ENCODE measurements at places on chromosomes 2 and 18.

GRCh38 chr2:74441690-74442482 is at the start of gene RTKN:
Gene RTKN (minus strand): TSS chr2:74441937. CDS start chr2:74441816, 121 bp downstream.
- DNase-seq = peak; percentile 45

- DNase-seq = no peak
Observed at GRCh38 chr18:56542476-56542875, 95.9 kb downstream of the TXNL1 start.

GRCh38 chr2:64203858-64204632 is 59.8 kb upstream of the PELI1 start:
- peak; percentile 73 for DNase-seq

DNA sequence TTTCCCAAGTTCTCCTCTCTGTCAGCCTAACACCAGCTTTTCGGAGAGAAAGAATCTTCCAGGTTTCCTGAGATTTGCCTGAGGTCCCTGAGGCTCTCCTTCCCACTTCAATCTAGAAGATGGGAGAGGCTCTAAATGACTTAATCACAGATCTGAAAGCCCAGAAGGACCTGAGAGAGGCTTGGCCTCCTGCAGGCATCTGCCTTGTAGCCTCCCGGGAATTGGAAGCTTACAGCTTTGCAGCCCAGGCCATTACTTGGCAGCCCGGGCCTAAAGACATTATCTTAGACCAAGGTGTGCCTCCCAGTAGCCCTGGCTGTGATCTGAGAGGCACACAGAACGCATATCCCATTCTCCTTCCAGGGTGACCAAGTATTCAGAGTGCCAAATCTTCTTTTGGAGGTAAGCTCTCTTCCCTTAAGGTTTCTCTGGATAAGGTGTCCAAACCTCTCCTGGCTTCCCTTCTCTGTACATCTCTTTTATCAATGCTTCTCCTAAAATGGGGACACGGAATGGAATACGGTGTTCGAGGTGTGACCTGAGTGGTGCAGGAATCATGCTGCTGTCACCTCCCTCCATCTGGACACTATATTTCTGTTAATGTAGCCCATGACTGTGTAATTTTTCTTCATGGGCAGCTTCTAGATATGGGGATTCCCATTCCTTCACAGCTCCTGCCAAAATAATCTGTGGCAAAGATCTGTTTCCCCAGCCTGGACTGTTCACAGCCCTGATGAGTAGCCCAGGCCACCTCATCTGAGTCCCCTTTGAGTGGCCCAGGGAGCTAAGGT is 16.0 kb downstream of the CTIF start:
- DNase-seq = no peak

DNA sequence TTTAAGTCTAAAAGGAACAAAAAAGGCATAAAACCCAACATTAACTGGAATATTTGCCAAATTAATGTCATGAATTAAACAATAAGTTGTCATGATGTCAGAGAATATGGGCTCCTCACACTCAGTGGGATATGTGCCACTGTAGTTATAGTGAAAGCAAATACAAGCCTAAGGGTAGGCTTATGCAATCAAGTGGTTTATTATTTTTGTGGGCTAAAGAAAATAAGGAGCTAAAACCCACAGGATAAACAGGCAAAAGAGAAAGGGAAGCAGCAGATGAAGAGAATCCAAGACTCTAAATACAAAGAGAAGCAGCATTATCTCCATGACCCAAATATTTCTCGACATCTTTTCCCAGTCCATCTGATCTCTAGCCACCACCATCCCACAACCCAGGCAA is 17.5 kb downstream of the YWHAQ start:
- DNase-seq = no peak

GRCh38 chr2:138440759-138441158 is 60.8 kb upstream of the SPOPL start:
- no peak for DNase-seq

- peak; percentile 24 for DNase-seq
Observed at GRCh38 chr2:105294844-105295481, 34.6 kb downstream of the TGFBRAP1 start.

DNA sequence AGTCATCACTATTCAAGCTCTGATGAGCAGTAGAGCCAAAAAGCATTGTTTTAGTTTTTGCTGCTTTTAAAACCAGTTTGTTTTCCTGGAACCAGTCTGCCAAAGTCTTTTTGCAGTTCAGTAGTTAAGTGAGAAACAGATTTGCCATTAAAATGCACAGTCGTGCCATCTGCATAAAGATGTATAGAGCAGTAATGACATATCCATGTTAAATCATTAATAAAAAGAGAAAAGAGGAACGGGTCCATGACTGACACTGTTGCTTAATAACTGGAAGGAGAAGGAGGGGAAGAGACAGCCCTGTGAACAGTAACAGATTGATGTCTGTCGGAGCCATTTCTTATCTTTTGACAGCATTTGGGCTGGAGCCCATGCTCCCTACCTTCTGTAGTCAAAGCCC is 704.6 kb downstream of the SATB2 start:
- no peak for DNase-seq

DNA sequence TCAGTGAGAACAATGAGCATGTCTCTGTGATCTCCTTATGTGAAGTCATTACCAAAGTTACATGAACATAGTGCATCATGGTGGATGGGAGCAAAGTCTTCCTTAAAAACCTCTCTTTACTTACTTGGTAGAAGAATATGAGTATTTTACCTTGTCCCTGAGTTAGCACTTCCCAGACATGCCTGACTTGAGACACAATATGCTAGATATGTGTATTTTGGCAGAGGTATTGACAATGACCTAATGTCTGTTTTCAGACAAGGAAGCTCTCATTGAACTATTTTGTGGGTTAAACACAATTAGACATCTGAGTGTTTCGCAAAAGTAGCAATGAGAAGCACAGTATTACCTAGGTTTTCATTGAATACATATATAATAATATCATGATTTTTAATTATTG is 99.1 kb upstream of the MC4R start:
- no peak for DNase-seq

- no peak for DNase-seq
Observed at GRCh38 chr2:28980368-28981015, 606 bp upstream of the TOGARAM2 start.

DNA sequence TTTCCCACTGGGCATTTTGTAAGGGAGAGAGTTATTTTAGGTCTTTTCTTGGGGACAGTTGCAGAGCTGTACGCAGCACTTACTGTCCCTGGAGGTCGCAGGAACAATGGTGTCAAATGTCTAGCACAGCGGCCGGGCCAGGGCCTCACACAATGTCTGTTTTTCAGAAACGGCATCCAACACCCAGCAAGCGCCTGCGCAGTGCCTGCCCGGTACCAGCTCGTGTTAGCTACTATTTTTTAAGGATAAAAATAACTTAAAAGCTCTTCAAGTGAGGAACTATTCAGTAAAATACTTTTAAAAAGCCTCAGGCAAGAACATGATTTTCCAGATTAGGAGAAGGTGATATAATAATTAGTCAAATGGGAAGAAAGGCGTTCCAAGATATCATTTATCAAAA is 90.0 kb downstream of the MBP start:
- no peak for DNase-seq

DNA sequence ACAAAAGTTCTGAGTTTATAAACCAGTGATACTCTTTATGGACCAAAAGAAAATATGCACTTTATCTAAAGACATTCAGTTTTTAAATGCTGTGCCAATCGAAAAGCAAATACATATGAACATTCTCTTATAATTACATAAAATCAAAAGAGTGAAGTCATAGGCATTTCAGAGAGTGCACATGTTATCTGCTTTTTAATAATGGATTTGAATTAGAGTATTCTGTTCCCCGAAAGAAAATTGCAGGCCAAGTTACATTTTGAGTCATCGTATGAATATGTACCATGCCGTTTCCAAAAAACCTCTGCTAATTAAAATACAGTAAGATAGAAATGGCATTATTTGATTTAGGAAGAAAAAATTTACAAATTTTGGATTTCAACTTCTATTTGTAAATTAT is 565.7 kb downstream of the ZEB2 start:
- no peak for DNase-seq

GRCh38 chr2:11465110-11465484 is 864 bp downstream of the E2F6 start:
- no peak for DNase-seq

DNA sequence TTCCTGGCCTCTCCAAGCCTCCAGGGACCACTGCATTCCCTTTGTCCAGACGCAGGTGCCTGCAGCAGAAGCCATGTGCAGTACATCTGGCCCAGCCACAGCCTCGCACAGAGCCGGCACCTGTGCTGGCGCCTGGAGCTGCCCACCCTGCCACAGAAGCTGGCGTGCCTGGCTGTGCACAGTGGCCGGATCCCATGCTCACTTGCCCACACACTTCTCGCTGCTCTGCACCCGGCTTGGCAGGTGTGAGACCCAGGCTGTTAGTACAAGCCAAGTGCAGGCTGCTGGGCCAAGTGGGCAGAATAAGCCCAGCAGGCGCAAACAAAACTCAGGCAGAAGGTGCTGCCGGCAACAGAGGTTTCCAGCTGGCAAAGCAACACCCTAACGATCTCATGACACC is 124.5 kb upstream of the CCDC150 start:
- DNase-seq = no peak

- DNase-seq = peak; percentile 41
Observed at GRCh38 chr2:200306196-200306930, at the start of gene SPATS2L. Gene SPATS2L (plus strand): TSS chr2:200306693. CDS start chr2:200389245, 82,552 bp downstream.

- peak; percentile 48 for DNase-seq
Observed at GRCh38 chr2:84302513-84303412, 156.3 kb downstream of the SUCLG1 start.

- DNase-seq = no peak
Observed at GRCh38 chr2:43292851-43293743, 66.7 kb upstream of the ZFP36L2 start.

DNA sequence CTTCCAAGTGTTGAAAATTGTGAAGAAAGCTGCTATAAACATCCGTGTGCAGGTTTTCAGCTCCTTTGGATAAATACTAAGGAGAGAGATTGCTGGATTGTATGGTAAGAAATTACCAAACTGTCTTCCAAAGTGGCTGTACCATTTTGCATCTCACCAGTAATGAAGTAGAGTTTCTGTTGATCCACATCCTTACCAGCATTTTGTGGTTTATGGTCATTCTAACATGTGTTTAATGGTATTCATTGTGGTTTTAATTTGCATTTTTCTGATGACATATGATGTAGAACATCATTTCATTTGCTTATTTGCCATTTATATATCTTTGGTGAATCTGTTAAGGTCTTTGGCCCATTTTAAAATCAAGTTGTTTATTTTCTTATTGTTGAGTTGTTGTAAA is 260.7 kb downstream of the SPAG16 start:
- no peak for DNase-seq

DNA sequence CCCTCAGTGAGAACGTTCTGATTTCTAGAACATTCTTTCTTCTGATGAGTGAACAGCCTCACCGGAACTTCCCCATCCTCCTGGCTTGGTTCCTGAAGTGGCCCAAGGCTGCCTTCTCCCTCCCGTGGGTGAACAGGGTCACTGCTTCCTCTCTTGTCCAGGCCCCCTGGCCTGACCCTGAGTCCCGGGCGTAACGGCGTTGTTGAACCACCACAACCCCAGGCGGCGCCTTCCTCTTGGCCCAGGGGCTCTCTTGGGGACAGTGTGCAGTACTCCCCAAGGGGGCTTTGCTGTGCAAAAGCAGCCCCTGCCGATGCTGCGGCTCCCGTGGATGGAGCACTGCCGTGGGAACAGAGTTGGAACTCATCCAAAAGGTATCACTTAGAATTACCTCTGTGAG is 147.2 kb downstream of the TSN start:
- DNase-seq = no peak

DNA sequence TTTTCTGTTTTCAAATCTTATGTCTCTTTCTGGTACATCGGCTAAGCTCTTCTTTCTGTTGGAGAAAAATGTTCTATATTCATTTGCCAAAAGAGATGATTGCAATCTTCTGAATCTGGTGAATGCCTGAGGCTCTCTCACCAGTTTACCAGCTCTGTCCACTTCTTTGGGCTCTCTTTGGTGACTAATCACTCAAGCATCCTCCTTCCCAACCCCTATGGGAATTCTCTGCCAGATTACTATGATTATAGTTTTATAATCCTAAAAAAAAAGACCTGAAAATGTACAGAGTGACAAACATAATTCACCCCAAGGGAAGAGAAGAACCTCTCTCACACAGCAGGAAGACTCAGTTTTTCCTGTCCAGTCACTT is 187.3 kb downstream of the CAMKMT start:
- no peak for DNase-seq

- DNase-seq = no peak
Observed at GRCh38 chr2:220077488-220077887, 450.1 kb downstream of the SLC4A3 start.

- no peak for DNase-seq
Observed at GRCh38 chr2:12884713-12885282, 168.1 kb downstream of the TRIB2 start.

GRCh38 chr2:235756491-235756890 is 262.6 kb downstream of the AGAP1 start:
- DNase-seq = no peak

- DNase-seq = peak; percentile 2
Observed at GRCh38 chr2:205193836-205194228, 488.5 kb upstream of the NRP2 start.

DNA sequence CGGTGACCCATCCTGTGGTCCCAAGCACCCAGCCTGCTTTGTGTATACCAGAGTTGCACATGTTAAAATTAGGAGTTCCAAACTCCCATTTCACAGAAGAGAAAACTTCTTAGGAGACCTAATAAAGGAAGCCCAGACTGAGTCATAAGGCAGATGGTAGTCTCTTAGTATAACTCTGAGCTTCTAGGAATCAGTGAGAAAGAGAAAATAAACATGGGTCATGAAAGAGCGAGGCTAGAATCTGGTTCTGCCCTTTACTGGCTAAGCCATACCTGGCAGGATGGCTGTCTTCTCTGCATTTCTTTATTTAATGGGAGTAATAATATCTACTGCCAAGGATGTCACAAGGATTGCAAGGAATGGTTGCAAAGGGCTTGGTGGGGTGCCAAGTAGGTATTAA is 101.2 kb upstream of the TRIB2 start:
- DNase-seq = no peak

GRCh38 chr2:72969706-72970105 is 52.4 kb downstream of the EMX1 start:
- DNase-seq = no peak

DNA sequence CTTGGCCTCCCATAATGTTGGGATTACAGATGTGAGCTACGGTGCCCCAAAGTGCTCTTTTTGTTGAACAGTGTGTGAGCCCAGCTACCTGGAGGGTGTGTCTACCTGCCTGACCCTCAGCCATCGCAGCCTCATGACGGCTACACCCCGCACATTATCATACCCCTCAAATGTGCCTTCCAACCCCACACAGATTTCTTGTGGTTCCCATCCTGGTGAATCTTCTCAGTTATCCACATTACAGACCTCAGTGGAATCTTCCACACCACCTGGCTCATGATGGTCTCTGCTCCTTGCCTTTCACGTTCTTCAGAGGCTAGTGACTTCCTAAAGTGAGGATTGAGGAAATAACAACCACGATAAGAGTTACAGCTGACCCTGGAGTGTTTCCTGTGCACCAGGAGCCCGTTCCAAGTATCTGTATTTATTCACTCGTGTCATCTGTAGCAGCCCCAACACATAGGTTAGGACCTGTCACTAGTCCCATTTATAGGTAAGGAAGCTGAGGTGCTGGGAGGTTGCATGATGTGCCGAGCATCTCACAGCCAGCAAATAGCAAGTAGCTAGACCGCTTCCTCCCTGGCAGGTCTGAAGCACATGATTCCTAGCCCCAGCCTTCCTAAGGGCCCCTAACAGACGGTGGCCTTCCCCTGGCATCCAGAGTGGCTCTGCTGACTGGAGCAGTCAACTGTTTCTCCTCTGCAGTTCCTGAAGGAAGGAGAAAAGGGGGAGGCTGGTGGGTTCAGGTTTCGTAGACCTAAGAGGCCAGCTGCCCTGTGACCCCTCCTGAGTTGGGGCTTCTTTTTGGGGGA is 47.3 kb downstream of the TCF7L1 start:
- DNase-seq = no peak

GRCh38 chr2:180494286-180494685 is 486.1 kb upstream of the UBE2E3 start:
- no peak for DNase-seq

GRCh38 chr2:30454571-30454970 is 7.5 kb downstream of the LCLAT1 start:
- DNase-seq = no peak

Measured in CD4-positive, alpha-beta T cell treated with Interferon alpha-2 for 1 hour (primary cell).